ENCODE measurements at places on chromosomes 12 and 14. TPM values are rescaled to one million over a fixed set of nuclear protein-coding genes. Genes with fewer than 3 reads are reported as not detected.

GRCh38 chr14:22598896-22599244, 770 bp downstream of the ABHD4 start:
- DNase-seq, result peak; percentile 29

- DNase-seq, result no peak
These were observed 79.9 kb upstream of the KCNA1 start for GRCh38 chr12:4829793-4830162.

The RHOF gene
- 1.6 TPM for total RNA-seq

The TPH2 gene
- total RNA-seq, result not detected

The KRT7 gene
- 16.1 TPM for total RNA-seq
